Stimulated activated CD4-positive, alpha-beta T cell treated with anti-CD3 and anti-CD28 coated beads, Interleukin-4, amount 100 ng/mL, for 4 hours (primary cell): ENCODE measurements at places on chromosomes 2 and 18.

DNA sequence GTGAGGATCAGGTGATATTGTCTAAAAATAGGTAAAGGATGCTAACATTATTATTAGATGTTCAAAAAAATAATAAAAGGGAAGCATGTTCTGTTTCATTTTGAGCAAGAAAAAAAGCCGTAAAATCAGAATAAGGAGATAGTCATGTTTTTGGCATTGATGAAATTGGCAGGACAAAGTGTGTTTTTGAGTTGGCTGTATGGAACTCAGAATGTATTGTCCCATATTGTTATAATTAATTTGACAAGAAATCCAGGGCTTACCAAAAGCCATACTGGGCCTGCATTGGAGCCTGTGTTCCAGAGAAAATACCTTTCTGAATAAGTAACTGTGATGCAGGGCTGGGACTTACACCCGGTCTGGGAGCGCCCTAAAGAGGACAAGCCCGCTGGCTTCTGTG is 232.0 kb downstream of the AGAP1 start:
- DNase-seq = no peak

- no peak for DNase-seq
Measured at GRCh38 chr2:7931808-7932207, 750.0 kb upstream of the ID2 start.

DNA sequence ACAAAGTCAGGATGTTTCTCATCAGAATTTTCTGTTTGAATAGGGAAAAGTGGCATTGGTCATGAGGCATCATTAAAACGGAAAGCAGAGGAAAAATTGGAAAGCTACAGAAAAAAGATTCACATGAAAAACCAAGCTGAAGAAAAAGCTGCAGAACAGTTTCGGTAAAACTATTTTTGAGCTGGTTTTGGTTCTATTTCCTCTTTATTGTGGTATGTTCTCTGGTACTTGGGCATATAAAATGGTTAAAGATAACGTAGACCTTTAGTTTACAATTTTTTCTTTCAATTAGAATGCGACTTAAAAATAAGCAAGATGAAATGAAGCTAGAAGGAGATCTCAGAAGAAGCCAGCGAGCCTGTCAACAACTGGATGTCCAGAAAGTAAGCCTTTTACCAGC is 7.6 kb downstream of the GPATCH11 start:
- DNase-seq = no peak

DNA sequence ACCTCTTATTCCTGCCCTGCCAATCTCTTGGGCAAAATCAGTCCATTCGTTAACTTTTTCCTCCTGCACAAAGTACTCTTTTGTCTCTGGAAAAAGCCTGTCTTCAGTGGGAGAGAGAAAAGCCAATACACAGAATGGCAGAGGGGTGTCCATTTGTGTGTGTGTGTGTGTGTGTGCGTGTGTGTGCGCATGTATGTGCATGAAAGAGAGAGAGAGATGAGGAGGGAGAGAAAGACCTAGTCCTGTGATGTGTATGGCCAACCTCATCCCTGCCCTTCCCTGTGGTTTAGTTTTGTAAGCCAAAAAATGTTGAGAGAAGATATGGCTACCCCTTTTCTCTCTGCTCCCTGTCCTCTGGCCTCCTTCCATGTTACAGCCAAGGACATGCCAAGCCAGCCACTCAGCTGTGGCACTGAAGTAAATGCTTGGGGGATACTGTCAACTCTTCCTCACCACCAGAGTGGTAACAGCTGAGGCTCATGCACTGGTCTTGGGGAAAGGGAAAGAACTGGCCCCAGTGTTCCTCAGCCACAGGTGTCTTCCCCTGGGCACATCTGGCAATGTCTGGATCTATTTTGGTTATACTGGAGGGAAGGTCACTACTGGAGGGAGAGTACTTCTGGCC is 10.6 kb downstream of the SLC4A5 start:
- DNase-seq = no peak

DNA sequence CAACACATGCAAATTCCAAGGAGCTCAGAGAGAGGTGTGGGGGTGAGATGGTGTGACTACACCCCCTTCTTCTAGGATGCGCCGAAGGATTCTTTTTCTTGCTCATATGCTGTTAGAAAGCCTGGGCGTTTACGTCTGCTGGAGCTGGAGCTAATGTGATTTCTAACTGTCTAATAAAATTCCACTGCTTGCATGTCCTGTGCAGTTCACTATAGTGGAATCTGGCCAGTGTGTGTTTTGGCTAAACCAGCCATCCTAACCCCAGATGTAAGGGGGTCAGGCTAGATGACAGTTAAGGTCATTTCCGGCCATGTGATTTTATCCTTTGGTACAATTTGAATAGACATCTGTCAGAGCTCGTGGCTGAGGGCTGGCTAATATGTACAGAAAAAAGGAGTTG is 194.1 kb downstream of the PRKCE start:
- no peak for DNase-seq

DNA sequence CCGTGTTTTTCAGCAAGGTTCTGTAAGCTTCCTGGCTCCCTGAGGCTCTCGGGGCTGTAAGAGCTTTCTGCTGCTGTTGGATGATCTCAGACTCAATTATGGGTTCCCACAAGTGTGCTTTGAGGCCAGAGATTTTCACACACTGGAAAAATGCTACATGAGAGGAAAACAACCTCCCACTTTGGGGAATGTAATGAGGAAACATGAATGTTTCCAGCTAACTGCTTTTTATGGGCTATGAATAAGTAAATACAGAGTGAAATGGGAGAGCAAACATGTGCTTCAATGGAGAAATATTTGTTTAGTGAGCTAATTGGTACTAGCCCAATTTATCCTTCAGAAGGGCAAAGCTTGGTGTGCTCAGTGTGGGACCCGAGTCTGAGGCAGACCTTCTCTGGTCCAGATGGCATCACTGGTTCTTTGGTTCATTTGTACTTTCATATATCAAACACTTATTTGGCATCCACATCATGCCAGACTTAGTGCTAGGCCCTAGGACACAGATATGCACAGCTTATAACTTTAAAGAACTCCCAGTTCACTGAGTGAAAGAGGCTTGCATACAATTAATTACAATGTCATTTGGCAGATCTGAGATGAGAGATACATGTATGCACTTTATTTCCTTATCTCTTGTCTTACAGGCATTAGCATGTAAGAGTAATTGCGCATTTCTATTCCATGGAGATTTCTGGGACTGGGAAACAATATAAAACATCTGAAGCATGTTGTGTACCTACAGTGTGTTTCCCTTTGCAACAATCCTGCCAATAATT is 248.8 kb downstream of the RDH14 start:
- DNase-seq = no peak

DNA sequence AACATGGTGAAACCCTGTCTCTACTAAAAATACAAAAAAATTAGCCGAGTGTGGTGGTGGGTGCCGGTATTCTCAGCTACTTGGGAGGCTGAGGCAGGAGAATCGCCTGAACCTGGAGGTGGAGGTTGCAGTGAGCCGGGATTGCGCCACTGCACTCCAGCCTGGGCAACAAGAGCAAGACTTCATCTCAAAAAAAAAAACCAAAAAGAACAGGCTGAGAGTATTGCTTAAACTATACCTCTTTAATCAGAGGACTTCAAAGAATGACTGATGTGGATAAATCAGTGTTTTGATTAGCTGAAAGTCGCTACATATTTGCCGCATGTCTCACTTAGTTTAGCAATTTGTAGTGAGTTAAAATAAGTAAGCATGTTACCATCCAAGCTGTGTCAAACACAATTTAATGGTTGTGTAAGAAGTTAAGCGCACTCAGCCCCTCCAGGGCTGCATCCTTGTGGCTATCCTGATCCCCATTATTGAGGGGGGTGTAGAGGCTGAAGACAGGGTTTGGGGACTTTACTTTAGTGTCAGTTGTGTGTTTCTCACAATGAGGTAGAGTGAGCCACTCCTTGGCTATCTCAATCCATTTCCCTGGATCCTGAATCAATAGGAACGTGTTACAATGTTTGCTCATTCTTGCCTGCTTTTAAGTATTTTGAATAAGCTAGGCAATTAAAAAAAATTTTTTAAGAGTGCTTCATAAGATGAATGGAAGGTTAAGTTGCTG is 11.0 kb upstream of the FARP2 start:
- no peak for DNase-seq

DNA sequence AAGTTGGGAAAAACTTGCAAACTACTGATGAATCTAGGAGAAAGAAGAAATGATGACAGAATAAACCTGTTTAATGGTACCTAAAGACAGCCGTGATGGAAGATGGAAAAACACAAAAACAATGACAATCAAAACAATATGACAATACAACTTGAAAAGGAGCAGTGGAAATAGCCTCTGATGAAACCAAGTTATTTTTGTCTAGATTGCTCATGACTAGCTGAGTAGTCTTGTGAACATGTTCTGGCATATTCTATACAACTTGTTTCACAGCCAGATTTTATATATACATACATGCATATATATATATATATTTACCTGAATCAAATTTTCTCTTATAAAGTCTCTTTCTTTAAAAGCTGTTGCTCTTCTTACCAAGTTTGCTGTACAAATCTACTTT is 439.1 kb downstream of the TGIF1 start:
- DNase-seq = no peak

- DNase-seq = no peak
Measured at GRCh38 chr2:220956429-220956828, 615.7 kb downstream of the EPHA4 start.

DNA sequence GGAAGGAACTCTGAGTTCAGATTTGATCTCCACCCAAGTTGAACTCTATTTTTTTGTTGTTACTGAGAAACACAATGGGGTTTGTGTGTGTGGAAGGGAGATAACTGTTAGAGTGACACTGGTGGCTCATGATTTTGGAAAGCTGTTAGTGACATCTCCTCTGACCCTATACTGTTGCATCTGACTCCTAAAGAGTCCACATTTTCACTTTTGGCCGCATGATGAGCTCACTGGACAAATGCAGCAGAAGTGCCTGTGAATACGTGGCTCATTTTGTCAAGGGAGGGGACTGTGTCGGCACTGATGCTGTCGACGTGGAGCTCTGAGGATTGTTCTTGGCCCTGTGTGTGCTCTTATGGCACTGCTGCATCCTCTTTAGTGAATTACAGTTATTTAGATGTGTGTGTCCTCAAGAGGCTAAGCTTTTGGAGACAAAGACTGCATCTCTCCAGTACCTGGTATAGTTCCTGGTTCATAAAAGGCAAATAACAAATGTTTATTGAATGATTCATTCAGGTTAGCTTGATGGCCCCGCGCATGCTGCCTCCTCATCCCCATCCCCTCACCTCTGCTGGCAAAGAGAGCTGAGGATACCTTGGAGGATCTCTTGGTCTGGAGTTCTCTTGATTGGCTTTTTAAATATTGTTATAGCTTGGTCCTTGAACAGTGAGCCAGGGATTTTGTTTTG is 135.4 kb downstream of the PHLPP1 start:
- no peak for DNase-seq

DNA sequence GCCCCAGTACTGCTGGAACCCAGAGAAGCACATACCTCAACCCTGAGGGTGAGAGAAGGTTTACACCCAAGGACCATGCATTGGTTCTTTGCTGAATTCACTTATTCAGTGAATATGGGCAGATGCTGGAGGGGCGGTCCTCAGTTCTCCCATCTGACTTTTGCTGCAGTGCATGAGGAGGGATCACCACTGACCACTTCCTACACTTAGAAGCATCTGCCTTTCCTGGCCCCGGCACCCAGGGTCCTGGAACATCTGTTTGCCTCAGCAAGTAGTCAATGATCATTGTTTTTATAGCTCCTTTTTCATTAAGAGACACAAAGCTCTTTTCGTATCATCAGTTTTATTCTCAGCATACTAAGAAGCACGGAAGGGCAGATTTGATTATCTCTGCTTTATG is 211.4 kb downstream of the SH3RF3 start:
- DNase-seq = no peak

- DNase-seq = no peak
Measured at GRCh38 chr2:128644718-128645256, 326.1 kb upstream of the HS6ST1 start.

GRCh38 chr2:241358470-241358869 is 2.4 kb downstream of the FARP2 start:
- DNase-seq = no peak

DNA sequence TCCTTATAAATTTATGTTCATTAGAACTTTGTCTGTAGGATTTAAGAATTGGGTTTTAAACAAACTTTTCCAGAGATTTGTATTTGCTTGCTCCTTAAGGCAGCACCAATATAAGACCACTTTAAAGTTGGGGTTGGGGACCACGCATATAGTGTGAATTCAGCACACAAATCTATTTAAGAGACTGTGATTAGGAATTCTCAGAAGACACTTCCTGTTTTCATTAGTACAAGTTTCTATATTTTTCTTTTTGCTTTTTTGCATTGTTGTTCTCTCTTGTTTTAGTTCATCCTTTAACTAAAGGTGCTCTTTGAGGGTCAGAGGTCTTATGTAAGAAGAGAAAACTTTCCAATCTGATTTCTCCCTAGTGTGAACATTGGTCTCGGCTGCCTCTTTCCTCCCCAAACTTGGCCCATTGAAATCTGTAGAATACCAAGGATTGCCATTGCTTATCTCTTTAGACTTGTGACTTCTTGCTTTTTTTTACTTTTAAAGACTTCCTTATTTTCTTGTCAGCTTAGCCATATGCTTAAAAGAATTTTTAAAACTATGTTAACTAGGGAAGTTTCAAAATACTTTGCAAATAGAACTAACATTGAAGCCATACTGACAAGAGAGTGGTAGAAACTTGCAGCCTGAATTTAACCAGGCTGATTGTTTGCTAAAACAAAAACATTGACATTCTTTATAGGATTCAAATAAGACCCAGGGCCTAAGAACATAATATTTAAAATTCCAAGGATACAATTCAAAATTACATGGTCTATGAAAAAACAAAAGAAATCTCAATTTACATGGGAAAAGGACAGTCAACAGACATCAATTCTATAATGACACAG is 264.1 kb upstream of the FN1 start:
- DNase-seq = no peak

DNA sequence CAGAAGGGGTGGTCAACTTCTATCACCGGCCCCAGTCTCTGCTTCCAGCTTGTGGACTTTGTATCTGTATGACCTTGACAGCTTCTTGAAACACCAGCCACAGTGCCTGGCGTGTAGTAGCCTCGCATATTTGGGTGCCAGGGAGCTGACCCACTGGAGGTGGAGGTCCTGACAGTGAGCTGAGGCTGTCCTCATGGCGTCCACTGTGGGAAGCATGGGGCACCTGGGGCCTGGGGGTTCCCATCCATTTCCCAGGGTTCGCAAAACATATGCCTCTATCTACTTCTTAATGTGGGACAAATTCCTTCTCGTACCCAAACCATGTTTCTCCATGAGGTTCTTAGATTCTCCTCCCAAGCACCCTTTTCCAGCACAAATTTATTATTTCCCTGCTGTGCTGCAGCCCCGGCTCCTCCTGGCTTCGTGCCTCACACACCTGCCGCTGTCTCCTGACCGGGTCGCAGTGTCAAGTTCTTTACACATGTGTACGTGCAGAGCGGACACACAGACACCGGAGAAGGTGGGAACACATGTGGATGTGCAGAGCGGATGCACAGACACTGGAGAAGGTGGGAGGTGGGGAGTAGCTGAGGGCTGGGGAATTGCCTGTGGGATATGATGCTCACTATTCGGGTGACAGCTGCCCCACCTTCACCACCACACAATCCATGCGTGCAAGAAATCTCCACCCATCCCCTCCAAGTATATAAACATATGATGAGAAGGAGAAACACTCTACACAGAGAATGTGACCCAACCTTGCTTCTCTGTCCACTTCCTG is 23.4 kb downstream of the TMEM18 start:
- no peak for DNase-seq

- DNase-seq = no peak
Measured at GRCh38 chr2:177578454-177578853, 185.9 kb downstream of the AGPS start.

- no peak for DNase-seq
Measured at GRCh38 chr2:82339805-82340204, 2035.3 kb upstream of the LRRTM1 start.

GRCh38 chr2:232353660-232354059 is 24.9 kb upstream of the ALPP start:
- no peak for DNase-seq
